ENCODE measurements at places on chromosomes 6 and 20.

- DNase-seq, result no peak
Measured at GRCh38 chr6:156980948-156981347, 203.8 kb downstream of the ARID1B start.

- no peak for DNase-seq
Measured at GRCh38 chr6:139647016-139647415, 272.6 kb upstream of the CITED2 start.

- DNase-seq, result no peak
Measured at GRCh38 chr20:47269309-47270165, 87.0 kb downstream of the ZMYND8 start.

GRCh38 chr6:33781131-33781975 lies 7.6 kb downstream of the LEMD2 start:
- no peak for DNase-seq

DNA sequence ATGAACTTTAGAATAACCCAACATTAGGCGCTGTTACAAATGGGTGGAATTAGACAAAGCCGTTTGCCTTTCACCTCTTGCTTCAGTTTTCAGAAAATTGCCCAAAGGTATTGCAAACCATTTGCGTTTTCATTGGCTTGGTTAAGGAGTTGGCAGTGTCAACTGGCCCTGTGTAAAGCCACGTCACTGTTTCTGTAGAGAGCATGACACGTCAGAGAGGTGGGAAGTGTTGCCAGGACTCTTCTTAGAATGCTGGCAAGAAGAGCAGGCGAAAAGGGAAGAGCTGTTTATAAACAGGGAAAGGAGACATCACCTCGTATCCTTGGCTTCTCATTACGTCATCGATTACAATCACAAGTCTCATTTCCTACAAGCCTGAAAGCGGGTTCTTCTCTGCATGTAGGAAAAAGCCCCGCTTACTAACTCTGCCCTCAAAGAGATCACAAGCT lies 4.2 kb upstream of the IRF4 start:
- no peak for DNase-seq

DNA sequence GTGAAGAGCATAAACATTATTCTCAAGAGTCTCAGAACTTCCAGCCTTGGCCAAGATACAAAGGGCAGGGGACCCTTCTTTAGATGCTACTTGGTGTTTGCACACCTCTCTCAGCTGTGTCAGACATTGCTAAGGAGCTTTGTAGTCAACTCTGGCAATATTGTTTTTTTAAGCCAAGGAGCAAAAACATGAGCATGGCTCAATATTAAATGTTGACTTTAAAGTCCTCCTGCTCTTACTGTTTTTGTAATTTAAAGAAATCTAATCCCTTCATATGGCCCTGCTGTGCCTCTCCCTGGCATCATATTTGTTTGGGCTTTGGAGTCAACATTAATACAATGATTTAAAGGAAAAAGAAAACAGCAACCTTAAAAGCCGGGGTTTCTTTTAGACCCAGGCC lies 67.9 kb upstream of the TMEM170B start:
- no peak for DNase-seq

GRCh38 chr20:60295214-60295613 lies 337.0 kb downstream of the CDH26 start:
- no peak for DNase-seq

GRCh38 chr20:38723848-38724625 lies at the start of gene SLC32A1:
Gene SLC32A1, plus strand, starts transcription at chr20:38724486. Its CDS starts 239 bp downstream, at chr20:38724725.
- no peak for DNase-seq

GRCh38 chr20:24382743-24383142 lies 86.7 kb upstream of the SYNDIG1 start:
- no peak for DNase-seq

DNA sequence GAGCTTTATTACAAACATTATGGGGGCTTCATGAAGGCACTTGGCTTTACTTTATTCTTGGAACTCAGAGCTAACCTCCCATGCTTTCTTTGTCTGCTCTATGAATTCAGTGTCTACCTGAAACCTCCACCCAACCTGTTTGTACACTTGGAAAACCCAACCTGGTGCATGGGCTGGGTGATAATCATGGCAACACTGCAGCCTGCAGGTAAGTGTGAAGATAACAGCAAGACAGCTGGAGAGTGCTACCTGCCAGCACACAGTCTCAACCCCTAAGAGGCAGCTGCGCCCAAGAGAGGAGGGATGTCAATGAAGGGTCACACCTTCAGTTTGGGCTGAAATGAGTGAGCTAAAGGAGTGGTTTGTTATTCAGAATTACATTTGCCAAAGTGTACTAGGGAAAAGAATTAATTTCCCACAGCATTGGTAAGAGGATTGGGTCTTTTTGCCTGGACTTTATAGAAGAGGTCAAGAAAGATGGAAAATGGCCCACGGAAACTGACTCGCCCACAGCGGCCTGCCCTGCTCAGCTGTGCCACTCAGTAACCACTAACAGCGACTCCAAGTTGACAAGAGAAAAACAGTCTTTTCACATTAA lies 24.4 kb downstream of the FOXQ1 start:
- no peak for DNase-seq

DNA sequence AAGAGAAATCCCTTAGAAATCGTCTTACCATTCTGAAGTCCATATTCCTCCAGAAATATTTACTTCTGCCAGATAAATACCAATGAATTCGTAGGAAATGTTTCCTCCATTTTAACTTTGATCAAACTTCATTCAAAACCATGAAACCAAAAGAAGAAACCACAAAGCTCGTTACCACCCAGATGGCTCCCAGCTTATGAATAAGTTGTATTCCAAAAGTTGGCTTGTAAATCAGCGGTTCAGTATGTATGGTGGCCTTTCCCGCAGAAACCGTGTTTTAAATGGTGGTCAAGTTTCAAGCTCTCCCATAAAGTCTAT lies 73.6 kb upstream of the RIPOR2 start:
- DNase-seq, result no peak

GRCh38 chr20:278607-279571 lies 11.7 kb downstream of the C20orf96 start:
- DNase-seq, result peak; percentile 65
